ENCODE measurements at places on chromosomes 12 and 14. TPM values are rescaled to one million over a fixed set of nuclear protein-coding genes. Genes with fewer than 3 reads are reported as not detected.

- no peak for DNase-seq
Measured at GRCh38 chr12:58419905-58420304, 478.5 kb downstream of the ATP23 start.

DNA sequence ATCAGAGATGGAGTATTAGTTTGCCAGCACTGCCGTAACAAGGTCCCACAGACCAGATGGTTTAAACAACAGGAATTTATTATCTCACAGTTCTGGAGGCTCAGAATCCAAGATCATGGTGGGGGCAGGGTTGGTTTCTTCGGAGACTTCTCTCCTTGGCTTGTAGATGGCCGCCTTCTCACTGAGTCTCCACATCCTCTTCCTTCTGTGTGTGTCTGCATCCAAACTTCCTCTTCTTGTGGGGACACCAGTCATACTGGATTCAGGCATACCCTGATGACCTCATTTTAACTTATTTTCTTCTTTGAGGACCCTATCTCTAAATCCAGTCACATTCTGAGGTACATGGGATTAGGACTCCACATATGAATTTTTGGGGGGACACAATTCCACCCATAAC, 455.5 kb downstream of the RGS6 start:
- no peak for DNase-seq

DNA sequence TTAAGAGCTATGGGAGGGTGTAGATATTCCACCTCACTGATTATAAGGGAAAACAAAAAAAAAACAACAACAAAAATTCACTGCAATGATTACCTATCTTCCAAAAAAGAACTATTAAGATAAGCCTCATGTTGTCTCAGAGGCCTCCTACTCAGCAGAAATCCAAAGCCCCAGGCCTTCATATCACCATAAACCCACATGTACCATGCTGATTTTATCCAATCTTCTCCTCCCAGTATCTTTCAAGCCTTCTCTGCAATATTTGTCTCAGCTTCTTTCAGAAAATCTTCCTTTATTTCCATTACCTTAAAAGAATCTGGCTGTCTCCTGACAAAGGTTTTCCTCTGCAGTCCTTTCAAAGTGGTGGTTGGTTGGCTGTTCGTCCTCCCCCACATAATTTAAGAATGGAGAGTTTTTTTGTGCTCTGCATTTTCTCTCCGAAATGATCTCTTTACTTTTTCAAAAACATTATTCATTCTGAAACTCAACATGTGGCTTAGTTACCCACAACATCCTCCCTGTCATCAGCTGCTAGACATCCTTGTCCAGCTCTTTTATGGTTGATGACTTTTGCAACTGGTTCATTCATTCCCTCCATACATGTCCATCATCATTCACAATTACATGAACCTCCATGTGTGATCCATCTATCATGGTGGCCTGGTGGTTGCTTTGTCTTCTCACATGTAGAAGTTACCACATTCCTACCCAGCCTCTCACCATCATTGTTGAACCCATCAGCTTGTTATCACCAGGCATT, 2.9 kb upstream of the EPYC start:
- no peak for DNase-seq

GRCh38 chr12:2115101-2115845, 62.5 kb downstream of the CACNA1C start:
- no peak for DNase-seq

DNA sequence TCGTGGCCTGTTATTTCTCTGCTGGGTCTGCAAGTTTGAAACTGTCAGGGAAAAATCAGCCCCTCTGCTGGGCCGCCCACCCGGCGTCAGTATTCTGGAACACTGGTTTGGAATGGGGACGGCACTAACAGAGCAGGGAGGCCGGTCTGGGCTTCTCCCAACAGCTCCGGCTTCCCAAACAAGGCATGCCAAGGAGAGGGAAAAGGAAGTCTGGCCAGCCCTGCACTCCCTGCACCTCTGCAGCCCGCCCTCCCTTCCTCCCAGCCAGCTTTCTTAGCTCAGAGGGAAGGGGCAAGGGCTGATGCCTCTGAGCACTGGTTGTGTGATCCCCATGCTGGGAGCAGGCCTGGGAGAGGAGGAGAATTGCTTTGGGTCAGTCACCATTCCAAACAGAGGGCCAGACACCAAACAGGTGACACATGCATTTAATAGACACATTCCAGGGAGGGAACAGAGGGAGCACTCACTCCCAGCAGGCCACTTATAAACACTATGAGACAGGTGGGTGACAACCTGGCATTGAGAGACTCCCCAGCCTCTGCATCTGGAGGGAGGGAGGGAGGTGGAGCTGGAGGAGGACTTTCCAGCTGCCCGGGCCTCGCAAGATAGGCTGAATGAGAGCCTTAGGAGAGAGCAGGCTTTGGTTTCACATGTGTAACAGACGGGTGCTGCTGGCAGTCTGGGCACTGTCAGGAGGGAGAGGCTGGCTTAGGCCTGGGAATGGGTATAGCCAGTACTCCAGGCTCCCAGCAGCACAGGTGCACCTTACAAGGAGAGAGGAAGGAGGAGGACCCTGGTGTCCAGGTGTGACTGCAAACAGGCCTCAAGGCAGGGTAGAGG, 10.3 kb downstream of the KRT75 start:
- no peak for DNase-seq

DNA sequence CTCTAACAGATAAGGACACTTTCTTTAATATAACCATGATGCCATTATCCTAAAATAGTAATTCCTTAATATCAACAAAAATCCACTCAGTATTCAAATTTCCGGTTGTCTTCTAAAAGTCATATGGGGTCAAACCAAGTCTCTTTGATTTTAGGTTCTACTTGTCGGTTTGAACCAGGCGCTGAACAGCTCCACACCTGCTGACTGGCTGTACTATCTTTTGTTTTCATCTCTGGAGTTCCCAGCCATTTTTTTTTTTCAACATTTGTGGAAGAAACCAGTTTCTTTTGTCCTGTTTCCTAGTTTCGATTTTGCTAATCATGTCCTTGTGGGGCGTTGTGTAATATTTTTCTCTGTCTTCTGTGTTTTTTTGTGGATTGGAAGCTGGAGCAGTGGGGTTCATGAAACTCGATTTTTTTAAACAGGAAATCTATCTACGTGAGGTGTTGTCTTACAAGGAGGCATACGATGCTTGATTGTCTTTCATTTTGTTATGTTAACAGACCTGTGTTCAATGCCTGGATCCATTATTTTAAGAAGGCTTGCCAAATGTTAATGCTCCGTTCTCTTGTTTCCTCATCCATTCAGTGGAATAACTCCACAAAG, 50.2 kb downstream of the FZD10 start:
- no peak for DNase-seq

GRCh38 chr14:61213191-61213621, 67.9 kb downstream of the TMEM30B start:
- no peak for DNase-seq

DNA sequence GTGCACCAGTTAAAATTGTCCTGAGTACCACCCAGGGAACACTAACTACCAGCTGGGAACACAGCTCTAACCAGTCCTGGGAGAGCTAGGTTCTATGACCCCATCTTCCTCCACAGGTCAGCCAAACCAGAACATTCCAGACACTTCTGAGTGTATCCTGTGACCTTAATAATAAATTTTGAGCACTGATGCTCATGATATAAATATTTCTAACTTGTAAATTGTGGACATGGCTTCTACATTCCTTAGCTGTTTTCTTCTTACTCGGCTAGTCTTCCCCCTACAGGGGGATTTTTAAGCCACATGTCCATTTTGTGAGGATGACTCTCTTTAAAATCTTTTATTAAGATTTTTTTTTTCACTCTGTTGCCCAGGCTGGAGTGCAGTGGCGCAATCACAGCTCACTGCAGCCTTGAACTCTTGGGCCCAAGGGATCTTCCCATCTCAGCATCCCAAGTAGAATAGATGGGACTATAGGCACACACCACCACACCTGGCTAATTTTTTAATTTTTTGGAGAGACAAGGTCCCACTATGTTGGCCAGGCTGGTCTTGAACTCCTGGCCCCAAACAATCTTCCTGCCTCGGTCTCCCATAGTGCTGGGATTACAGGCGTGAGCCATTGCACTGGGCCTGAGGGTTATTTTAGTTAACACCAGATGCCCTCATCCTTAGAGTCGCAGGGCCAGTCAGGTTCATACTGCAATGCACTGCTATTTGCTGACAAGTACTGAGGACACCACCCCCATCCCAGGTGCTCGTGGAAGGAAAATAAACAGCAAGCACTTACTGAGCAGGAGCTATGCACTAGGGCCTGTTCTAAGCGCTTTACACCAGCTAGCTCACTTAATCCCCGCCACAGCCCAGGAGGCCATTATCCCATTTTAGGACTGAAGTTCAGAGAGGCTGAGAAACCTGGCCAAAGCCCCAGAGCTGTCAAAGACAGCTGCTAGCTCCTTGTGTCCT, 142.6 kb upstream of the NCOR2 start:
- no peak for DNase-seq

DNA sequence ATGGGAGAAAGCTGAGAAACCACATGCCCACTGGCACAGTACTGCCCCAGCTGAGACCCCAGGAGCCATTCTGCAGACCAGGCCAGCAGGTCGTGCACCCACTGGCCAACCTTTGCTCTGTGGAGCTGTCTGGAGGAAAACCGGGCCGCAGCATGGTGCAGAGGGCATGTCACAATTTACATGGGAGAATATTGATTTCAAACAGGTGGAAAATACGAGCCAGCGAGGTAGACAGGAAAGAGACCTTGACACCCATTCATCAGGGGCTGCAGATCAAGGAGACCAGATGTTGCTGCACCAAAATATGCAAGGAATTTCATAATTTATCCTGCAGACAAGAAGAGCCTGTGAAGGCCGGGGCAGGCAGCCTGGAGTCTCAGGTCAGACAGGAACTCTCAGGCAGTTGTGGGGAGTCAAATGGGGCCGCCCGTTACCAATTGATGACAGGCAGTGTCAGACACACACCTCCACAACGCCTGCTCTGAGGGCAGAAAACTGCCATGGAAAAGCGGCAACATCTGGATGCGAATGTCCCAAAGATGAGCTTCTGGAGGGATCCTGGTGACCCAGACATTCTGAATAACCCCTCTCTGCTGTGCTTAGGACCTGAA, 74.6 kb upstream of the BCL11B start:
- DNase-seq: no peak

DNA sequence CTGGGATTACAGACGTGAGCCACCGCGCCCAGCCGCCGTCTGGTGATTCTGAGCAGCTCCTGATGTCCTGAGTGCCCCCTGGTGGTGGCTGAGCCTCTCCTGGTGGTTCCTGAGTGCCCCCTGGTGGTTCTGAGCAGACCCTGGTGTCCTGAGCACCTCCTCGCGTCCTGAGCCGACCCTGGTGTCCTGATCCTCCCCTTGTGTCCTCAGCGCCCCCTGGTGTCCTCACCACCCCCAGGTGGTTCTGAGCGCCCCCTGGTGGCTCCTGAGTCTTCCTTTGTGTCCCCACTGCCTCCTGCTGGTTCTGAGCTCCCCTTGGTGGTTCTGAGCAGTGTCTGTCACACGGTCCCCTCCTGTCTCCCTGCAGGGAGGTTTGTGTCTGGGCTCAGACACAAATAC, 1304.9 kb downstream of the TMEM121 start:
- DNase-seq: no peak

- DNase-seq: no peak
Measured at GRCh38 chr14:87073880-87074570, 919.0 kb downstream of the GALC start.

DNA sequence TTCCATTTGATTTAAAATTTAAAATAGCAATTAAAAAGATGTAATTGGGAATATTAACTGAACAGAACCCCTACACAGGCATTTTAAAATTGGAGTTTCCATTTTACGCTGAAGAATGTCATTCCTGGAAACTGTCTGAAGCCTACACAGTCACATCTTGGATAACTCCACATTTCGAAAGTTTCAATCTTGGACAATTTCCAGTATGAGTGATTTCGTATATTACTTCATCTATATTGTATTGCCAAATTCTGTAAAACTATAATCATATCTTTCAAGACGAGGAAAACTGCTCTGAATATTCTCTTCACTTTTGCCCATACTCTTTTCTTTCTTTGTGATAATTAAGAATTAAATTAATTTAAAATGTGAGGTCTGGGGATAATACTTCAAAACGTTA, 194.2 kb upstream of the ABCD2 start:
- no peak for DNase-seq

DNA sequence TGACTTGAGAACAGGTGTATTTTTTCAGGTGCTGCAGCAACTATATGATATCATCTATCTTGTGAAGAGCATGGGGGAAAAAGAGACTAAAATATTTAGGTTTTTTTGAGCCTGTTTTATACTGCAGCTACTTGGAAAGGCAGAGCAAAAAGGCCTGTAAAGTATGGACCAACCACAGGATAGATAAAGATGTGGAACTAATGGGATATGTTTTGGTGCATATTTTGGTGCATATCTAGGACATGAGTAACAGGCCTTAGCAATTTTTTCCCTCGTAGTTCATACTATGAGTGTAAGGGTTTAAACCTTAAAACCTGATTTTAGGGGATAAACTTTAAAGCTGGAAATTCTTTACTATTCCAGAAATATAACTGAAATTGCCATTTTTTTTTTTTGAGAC, 6.0 kb upstream of the GTSF1 start:
- DNase-seq: no peak

DNA sequence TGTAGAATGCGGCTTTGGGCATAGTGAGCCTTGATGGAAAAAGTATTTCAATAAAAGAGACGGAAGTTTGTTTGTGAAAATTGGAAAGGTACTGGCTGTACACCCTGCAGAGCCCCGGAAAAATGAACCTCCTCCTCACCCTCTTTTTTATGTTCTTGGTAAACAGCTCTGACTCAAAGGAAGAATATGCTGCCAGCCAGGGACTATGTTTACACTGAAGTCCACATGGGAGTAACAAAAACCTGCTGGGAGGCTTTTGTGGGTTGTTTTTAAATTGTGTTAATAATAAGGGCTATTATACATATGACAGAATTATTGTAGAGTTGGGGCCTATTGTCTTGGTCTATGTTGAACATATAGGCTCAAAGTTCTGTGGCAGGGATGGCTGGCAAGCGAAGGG, 70.7 kb downstream of the TTC8 start:
- no peak for DNase-seq

ZNF268 gene
- 18.9 TPM for total RNA-seq

KRT79 gene
- total RNA-seq: not detected

CLEC7A gene
- not detected for total RNA-seq

RAB3IP gene
- total RNA-seq: 19.6 TPM

HSPB8 gene
- total RNA-seq: not detected

RNASE7 gene
- not detected for total RNA-seq

AMHR2 gene
- total RNA-seq: not detected

PLCZ1 gene
- not detected for total RNA-seq

AQP5 gene
- not detected for total RNA-seq

TPH2 gene
- not detected for total RNA-seq

AKAP5 gene
- total RNA-seq: 2.2 TPM

KRT6C gene
- not detected for total RNA-seq
